ENCODE measurements at places on chromosomes 3 and 15. TPM values are rescaled to one million over a fixed set of nuclear protein-coding genes. Genes with fewer than 3 reads are reported as not detected.

CYP1A2 gene
- total RNA-seq = not detected

DNA sequence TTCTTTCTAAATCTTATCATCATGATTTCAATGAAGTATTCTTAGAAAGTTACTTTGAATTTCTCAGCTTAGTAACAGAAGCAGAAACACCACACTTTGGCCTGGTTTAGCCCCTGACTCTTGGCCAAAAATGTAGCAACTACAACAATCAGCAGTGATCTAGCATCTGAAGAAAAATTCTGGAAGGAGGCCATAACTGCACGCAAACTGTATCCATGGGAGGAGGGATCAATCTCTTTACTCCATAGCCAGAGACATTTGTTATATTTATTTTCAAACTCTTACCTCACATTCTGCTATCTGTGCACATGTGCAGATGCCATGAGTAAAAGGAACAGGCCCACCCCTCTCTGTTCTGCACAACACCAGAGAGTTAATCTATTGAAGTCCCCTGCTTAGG is 251.0 kb upstream of the P2RY1 start:
- DNase-seq = no peak

SMCO1 gene
- total RNA-seq = not detected

GRCh38 chr15:74193299-74193718 is 9.3 kb downstream of the STRA6 start:
- DNase-seq = no peak

DNAH12 gene
- total RNA-seq = not detected

GRCh38 chr3:151318991-151319390 is 2.4 kb upstream of the GPR87 start:
- DNase-seq = no peak

DNA sequence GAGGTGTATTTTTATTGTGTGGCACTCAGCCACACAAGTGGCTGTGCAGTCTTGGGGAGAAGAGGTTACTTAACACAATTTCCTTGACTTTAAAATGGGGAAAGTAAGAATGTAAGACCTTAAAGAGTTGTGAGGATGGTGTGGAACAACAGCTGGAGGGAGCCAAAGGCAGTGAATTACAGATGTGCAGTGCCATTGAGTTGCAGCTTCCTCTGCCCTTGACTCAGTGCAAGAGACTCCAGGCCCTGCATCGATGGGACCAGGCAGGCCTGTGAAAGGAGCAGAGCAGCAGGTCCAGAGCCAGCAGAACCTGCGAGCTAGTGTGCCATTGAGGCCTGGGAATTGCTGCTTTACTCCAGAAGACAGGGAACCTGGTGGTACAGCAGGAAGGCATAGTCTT is 27.2 kb downstream of the EEFSEC start:
- no peak for DNase-seq

DNA sequence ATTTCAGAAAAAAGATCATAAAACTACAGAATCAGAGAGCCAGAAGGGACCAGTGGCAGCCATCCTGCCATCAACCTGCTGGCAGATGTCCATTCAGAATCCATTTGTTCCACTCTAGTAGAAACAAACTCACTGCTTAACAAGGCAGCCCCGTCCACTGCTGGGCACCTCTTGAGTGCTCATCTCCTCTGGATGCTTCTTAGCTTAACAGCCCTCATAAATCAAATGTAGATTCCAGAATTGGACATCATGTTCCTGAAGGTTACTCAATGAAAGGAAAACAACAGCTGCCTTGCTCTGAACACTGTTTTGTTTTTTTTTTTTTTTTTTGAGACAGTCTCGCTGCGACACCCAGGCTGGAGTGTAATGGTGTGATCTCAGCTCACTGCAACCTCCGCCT is 37.3 kb downstream of the ABCC5 start:
- DNase-seq = no peak

GOLGA8T gene
- 0.54 TPM for total RNA-seq

GRCh38 chr3:25513642-25514266 is 85.7 kb downstream of the RARB start:
- DNase-seq = peak; percentile 15

DNA sequence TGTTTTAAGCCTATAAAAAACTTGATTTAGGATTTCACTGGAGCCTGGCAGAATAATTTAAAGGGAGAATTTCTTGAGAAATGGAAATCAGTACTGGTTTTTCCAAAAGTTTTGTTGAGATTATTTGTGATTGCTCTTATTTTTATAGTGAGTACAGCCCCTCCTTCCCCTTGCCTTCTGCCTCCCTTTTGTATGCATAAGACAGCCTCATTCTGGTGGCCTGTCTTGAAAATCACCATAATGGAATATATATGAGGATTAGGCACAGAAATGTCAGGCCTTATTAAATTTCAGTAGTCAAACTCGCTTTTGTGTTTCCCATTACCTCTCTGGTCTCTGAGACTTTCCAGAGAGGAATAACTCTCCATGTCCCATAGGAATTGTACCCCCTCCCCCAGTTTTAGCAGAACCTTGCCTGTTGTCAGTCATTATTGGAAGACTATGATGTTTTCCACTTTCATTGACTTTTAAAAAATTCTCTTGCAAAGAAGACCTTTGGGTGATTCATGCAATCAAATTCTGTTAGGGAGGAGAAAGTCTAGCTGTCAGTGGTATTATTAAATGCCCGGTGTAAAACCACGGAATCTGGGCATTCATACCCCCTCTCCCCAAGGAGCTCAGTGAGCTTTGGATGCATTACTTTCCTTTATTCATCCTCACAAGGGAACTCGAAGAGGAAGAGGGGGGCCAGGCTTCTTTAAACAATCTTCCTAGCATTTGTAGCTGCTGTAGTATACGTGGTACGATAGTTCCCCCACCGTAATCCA is 171.6 kb upstream of the TSC22D2 start:
- no peak for DNase-seq

DNA sequence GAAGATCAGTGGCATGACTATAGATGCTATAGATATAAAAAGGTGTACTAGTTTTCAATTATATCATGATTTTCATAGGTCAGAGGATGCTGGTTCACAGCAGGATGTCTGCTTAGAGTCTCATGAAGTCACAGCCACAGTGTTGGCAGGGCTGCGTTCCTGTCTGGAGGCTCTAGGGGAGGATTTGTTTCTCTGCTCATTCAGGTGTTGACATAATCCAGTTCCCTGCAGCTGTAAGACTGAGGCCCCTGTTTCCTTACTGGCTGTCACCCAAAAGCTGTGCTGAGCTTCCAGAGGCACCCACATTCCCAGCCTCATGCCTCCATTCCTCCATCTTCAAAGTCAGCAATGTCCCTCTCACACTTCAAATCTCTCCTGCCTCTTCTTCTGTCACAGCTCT is 170.7 kb downstream of the OCA2 start:
- DNase-seq = no peak

PAK6 gene
- total RNA-seq = 20.0 TPM

- DNase-seq = no peak
Observed at GRCh38 chr15:88031461-88031860, 225.1 kb downstream of the NTRK3 start.

DNA sequence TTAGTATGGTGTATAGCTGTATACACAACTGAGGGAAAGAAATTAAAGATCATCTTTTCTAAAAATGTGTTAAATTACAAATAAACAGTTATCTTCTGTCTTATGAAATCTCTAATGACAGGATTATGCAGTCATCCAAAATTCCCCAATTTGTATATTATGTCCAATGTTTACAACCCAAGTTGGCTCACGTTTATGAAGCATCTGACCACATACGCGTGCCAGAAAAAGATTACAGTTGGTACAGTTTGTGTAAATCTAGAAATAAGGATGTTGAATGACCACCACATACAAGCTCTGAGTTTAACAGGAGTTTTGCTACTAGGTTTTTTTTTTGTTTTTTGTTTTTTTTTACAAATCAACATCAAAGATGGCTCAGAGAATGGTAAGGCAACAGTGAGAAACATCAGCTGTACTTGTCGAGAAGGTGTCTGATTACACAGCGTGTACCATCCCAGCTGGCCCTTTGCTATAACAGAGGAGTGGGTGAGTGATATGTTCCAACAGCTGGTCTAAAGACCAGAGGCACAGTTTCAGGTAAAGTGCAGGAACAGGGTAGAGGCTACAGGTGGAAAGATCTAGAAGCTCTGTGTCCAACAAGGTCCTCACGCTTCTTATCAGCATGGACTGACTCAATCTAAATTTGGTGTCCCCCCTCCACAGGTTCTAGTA is 47.1 kb downstream of the USF3 start:
- DNase-seq = no peak

DNA sequence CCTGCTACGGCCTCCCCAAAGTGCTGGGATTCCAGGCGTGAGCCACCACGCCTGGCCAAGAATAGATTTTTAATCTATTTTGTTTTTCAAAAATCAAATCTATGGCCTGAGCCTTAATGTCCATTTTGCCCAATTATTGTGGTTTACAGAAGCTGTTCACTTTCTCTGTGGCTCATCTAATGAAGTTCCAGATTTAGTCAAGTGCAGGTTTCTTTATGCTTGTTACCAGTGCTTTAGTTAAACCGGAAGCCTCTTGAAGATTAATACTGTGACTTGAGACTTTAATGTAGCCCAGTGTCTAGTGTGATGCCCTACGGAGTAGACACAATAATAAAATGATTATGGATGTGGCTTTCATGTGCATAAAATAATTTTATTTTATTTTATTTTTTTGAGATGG is 16.5 kb upstream of the EDEM1 start:
- DNase-seq = no peak

DNA sequence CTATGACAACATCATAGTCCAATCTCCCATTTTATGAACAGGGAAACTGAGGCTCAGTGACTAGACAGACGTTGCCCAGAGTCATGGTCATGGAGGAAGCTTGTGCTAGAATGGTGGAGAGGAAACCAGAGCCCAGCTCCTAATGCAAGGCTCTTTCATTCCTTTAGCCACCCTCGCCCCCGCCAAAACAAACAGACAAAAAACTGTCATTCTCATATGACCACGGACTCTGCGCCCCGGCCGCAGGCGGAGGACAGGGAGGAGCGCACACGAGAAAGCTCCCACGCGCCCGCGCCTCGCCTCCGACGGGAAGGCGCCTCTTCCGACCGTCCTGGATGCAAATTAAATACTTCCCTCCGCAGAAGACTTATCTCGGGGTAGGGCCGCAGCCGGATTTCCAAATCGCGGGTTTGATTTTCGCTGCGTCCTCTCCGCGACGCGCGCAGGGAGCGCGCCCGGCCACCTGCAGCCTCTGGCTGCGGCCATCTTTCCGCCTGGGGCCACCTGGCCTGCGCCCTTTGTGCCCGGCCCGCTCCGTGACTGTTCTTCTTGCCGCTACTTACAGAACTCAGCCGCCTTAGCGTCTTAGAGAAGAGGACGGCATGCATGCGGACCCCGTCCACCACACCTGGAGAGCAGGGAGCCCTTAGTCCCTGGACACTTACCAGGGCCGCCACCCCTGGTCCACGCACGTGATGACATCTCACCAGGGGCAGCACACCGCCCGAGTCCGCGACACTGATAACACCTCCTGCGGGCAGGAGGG is 670 bp upstream of the ATP13A3 start:
- DNase-seq = peak; percentile 77

GRCh38 chr3:114794894-114795630 is 352.0 kb downstream of the ZBTB20 start:
- DNase-seq = peak; percentile 24

GRCh38 chr15:98146031-98146820 is 185.7 kb downstream of the ARRDC4 start:
- no peak for DNase-seq

DNA sequence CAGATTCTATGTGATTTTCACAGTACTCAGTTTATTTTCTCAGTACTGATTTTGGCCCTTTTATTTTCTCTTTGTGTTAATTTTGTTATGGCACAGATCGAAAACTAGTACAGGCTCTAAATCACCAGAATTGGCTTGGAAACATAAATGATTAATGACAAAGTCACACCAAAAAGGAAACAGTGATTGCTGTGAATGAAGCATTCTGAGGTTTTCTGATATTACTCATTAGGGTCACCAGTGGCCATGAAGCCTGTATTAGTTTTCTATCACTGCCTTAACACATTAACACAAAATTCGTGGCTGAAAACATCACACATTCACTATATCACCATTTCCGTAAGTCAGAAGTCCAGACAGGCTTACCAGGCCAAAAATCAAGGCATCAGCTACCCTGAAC is 343.0 kb upstream of the THRB start:
- no peak for DNase-seq

DNA sequence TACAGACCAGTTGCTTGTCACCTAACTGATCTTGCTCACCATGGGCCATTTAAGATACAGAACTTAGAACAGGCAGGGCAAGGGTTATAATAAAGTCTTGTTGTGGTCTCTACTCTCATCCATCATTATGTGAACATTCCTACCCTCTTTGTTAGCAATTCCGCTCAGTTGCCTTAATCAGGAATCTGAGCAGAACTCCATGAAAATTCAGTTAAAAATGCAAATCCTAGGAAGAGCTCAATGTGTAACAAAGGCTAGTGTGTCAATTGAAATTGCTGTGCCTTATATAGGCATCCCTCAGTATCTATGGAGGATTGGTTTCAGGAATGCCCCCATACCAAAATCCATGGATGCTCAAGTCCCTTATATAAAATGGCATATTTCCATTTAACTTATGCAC is 44.5 kb downstream of the CP start:
- DNase-seq = no peak

GRCh38 chr15:25242166-25242879 is 196.5 kb downstream of the UBE3A start:
- DNase-seq = no peak

GRCh38 chr3:161035711-161036110 is 69.4 kb downstream of the B3GALNT1 start:
- no peak for DNase-seq

GRCh38 chr3:150080058-150080730 is 109.5 kb upstream of the PFN2 start:
- DNase-seq = no peak

GRCh38 chr3:114624047-114624445 is 330.2 kb downstream of the TIGIT start:
- no peak for DNase-seq

SH3GL3 gene
- total RNA-seq = 21.1 TPM

GRCh38 chr3:19232566-19232965 is 84.3 kb downstream of the KCNH8 start:
- DNase-seq = no peak
